ENCODE measurements at places on chromosomes 2 and 18. TPM values are rescaled to one million over a fixed set of nuclear protein-coding genes. Genes with fewer than 3 reads are reported as not detected.

DNA sequence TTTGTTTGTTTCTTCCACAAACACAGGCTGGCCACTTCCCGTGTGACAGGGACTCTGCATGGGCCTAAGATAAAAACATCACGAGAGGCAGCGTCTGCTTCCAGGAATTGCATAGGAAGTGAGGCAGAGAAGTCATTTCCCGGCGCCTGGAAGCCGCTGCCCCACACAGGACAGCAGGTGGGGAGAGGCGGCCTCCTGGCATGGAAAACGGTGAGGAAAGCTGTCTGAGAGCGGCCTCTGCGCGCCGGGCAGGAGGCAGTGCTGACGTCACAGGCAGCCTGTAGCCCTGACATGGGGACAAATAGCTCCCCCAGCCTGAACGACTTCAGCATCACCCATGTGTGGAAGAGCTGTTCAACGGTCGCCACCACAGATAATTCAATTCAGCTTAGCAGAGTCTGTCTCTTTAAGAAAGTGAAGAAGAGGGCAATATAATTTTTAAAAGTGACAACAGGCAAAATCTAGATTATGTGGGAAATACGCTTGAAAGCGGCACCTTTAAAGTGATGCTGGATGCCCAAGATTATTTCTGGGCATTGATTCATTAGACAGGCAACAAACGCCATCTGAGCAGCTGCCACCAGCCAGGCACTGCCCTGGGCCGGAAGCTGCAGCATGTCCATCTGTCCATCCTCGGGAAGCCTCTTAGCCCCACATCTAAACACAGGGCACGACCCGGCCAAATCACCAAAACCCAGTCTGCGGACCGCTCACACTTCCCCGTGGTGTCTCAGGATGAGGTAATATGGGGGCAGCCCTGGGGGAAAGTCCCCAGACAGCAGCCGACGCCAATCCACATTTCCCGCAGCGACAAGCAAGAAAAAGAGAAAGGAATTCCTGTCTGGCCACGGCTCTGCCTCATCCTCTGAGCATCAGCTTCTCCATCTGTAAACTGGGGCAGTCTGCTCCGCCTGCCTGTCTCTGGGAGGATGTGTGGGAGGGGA, 138.9 kb downstream of the PXDN start:
- DNase-seq: peak; percentile 80

DNA sequence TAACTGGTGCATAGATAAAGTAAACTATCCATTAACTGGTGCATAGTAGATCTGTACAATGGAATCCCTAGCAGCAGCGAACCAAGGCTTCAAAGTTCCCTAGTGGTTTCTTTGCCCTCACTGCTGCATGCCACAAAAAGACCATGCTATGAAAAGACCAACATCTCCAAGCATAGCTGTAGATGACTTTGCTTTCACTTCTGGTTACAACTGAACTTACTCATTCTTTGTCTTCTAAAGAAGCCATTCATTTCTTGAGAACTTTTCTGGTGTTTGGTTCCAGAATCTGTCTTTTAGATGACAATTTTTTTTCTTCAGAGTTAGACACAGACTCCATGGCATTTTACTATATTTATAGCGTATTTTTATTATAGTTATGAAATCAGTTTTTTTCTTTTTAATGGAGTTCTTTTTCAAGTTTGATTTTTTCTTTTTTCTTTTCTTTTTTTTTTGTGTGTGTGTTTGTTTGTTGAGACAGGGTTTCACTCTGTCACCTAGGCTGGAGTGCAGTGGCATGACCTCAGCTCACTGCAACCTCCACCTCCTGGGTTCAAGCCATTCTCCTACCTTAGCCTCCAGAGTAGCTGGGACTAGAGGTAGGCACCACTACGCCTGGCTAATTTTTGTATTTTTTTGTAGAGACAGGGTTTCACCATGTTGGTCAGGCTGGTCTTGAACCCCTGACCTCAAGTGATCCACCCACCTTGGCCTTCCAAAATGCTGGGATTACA, 63.6 kb downstream of the SLC35F5 start:
- DNase-seq: no peak

DNA sequence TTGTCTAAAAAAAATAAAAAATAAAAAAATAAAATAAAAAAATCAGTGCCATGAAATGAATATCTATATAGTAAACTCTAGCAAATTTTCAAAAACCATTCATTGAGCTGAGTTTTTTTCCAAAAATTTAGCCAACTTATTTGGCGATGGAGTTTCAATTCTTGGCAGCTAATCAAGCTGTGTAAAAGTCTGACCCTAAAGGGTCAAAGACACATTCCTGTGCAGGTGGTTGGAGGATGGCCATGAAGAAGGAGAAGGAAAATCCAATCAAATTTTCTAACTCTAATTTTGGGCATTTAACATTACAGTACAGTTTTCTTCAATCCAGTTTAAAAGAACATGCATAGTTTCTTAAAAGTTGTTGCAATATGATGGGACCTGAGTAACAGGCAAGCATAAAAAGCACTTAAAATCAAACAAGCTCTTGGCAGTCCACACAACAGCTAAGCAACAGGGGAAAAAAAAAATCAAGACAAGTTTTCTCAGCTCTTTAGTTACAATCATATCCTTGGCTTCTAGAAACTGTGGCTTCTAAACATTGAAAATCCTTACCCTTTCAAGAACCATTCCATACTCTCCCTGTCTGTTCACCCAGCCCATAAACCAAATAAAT, 54.5 kb downstream of the ACVR1 start:
- DNase-seq: no peak

DNA sequence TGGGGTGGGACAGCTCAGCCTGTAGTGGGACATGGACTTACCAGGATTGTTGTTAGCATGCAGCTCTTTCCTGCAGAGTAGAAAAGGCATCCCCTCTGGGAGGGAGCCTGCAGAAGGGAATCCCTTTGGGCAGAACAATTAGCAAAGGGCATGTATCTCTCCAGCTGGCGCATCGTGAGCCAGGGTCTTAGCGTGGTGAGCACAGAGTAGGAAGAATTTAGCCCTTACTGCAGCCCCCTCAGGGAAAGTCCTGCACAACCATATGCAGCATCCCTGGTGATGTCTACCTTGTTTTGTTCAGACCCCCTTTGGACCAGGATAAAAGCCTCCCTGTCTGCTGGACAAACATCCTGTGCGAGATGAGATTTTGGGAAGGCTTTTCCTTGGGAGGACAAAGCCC, 292.1 kb downstream of the SLC4A3 start:
- DNase-seq: no peak

- DNase-seq: no peak
Observed at GRCh38 chr2:117774716-117775115, 39.8 kb upstream of the DDX18 start.

DNA sequence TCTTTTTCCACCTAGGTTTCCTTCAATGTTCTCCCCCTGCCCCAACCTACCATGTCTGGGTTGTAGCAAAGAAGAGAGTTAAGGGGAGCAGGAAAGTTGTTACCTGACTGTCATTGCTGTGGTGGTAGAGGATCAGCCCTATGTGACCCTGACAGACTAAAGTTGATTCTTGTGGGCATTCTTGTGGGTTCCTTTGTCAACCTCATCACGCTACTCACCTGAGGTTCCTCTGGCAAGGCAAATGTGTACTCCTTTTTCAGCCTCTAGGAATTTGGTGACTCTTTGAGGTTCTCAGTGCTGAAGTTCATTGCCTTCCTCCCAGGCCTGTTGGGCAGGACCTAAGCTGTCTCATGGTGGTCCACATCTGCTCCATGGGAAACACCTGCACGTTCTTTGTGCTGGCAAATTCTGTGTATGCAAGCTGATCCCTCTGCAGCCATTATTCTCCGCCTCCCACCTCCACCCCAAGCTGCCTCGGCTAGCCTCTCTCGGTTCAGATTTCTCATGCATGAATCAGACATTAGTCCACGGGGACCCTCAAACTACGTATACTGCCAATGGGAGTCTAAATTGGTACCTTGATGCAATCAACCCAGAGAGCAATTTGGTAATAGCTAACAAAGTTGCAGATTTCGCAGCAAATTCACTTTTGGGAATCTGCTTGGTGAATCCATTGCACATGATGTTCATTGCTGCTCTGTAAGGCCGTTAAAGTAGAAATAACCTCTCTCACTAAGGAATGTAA, 1.5 kb upstream of the GMCL1 start:
- no peak for DNase-seq

- DNase-seq: no peak
Observed at GRCh38 chr2:124953921-124954320, 928.8 kb downstream of the CNTNAP5 start.

DNA sequence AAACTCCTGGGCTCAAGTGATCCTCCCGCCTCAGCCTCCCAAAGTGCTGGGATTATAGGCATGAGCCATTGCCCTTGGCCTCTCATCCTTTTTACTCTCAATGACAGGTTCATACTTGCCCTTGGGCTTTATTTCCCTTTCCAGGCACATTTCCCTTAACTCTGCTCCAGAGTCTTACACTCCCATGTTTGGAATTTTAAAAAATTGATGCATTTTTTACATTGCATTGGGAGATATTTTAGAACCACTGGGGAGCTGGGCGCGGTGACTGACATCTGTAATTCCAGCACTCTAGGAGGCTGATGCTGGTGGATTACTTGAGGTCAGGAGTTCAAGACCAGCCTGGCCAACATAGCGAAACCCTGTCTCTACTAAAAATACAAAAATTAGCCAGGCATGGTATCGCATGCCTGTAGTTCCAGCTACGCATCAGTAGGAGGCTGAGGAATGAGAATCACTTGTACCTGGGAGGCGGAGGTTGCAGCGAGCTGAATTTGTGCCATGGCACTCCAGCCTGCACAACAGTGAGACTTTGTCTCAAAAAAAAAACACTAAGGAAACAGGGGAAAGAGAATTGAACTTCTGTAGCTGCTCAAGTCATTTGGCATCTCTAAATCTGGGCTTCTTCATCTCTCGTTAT, 18.2 kb downstream of the TGIF1 start:
- DNase-seq: no peak

GRCh38 chr2:175005733-175006264, 618 bp upstream of the CHN1 start:
- no peak for DNase-seq

GRCh38 chr2:204184226-204184625, 247.7 kb downstream of the ICOS start:
- no peak for DNase-seq

DNA sequence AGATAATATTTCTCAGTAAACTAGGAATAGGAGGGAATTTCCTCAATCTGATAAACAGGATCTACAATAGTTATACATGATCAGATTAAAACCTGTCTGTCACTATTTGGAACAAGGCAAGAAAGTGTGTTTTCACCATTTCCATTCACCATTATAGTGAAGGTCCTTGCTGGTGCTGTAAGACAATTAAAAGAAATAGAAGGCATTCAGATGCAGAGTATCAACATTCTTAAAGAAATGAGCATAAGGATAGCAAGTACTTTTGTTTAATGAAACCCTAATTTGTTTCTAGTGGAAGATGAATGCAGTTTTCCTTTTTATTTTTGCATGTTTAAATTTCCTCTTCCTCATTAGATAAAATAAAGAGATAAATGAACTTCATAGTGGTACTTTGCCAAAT, 693.7 kb downstream of the PLCL1 start:
- DNase-seq: no peak

GRCh38 chr2:31810200-31810917, 200.4 kb downstream of the MEMO1 start:
- no peak for DNase-seq

GRCh38 chr18:78892177-78892576, 87.4 kb upstream of the SALL3 start:
- DNase-seq: no peak

DNA sequence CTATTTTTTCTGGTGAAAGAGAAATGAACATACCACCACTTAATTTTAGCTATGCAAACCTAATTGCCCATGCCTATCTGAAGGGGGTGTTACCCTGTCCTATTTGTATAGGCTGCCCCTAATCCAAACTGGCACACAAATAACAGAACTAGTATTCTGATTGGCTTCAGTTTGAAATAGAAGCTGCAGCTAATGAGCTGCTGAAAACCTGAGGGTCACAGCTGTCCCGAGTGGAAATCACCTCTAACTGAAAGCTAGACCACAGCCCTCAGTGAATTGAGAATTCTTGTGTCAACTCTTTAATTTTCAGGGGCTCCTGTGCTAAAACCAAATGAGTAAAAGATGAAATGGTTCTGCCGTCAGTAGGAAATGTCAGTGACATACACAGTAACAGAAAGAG, 28.7 kb downstream of the CCDC141 start:
- no peak for DNase-seq

Gene IL36B
- not detected for total RNA-seq

Gene LOXL3
- 8.2 TPM for total RNA-seq

Gene RAB6C
- not detected for total RNA-seq

Gene POTEF
- total RNA-seq: not detected

Gene CCDC93
- total RNA-seq: 40.1 TPM

Gene DHX57
- total RNA-seq: 12.0 TPM

Gene LINC00305
- not detected for total RNA-seq

Gene TEKT4
- 0.22 TPM for total RNA-seq

Gene PROM2
- total RNA-seq: 0.39 TPM

Gene COL5A2
- 93.4 TPM for total RNA-seq

Gene REG1B
- total RNA-seq: 2.6 TPM

Gene TRIM54
- not detected for total RNA-seq

Gene CPO
- total RNA-seq: 0.84 TPM

Gene C2orf72
- not detected for total RNA-seq

Gene RALBP1
- 58.9 TPM for total RNA-seq

Gene SDC1
- total RNA-seq: 2.3 TPM

Gene ALLC
- not detected for total RNA-seq

Gene GRB14
- 21.7 TPM for total RNA-seq

Gene UGT1A3
- not detected for total RNA-seq

Gene GPBAR1
- 34.8 TPM for total RNA-seq

All from mesenteric fat pad (tissue), 1 donor.